Kidney (tissue), 22 donors: ENCODE measurements at places on chromosomes 2 and 18.

GRCh38 chr2:109174626-109175349 lies 45.8 kb downstream of the SH3RF3 start:
- no peak for DNase-seq

GRCh38 chr2:27131429-27131828 lies 3.0 kb downstream of the PREB start:
- no peak for DNase-seq

DNA sequence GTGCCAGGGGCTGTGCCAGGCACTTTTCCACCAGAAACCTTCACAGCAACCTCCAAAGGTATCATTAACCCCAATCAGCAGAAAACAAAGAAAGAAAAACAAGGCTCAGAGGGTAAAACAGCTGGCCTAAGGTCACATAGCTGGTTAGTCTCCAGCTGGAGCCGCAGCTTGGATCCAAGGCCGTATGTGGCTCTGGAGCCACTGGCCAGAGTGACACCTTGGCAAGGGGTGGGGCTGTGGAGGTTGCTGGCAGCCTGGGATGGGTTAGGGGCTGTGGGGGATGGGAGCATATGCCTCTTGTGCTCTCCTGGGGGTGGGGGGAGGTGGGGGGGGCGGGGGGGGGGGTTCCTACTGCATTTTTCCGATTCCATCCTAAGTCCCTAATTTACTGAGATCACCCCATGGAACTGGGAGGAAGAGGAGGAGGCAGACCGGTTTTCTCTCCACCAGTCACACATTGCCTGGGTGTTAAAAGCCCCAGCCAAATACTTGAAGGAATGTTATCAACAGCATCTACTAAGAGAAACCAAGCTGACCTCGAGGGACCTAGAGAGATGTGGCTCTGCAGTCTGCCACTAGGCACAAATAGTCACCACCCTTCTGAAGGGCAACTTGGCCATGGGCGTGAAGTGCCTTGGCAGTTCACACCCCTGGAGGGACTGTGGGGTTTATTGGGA lies 8.0 kb downstream of the HAAO start:
- DNase-seq: no peak

GRCh38 chr2:73032702-73033097 lies 38.8 kb downstream of the SFXN5 start:
- no peak for DNase-seq

DNA sequence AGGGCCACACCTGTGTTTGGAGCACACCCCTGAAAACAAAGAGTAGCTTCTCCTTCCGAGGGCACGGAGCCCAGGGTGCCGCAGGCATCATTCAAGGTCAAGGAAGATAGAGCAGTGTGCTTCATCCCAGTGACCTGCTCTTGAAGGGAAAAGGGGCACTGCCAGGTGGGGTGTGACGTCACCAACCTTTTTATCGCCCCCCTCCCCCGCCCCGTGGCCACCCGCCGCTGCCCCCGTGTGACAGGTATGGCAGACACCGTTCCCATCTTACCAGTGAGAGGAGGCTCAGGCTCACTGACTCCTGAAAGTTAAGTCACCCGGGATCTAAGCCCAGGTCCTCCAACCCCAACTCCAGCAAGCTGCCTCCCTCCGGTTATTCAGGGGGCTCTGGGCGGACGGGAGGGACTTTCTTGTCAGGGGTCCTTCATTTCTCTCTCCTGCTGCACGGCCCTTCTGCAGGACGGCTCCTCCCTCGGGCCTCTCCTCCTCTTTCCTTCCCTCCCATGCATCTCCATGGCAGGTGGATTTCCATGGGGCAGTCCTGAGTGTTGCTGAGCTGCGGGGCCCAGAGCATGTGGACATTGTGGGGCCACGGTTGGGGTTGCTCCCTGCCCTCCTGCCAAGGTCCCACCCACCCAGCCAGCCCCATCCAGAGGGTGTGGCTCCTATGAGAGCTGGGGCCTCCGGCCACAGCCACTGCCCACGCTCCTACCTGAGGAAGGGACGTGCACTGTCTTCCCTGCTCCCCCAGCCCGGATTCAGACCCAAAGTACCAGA lies 114.1 kb upstream of the HDAC4 start:
- no peak for DNase-seq

- DNase-seq: no peak
Observed at GRCh38 chr2:170298115-170298514, 120.2 kb downstream of the MYO3B start.

DNA sequence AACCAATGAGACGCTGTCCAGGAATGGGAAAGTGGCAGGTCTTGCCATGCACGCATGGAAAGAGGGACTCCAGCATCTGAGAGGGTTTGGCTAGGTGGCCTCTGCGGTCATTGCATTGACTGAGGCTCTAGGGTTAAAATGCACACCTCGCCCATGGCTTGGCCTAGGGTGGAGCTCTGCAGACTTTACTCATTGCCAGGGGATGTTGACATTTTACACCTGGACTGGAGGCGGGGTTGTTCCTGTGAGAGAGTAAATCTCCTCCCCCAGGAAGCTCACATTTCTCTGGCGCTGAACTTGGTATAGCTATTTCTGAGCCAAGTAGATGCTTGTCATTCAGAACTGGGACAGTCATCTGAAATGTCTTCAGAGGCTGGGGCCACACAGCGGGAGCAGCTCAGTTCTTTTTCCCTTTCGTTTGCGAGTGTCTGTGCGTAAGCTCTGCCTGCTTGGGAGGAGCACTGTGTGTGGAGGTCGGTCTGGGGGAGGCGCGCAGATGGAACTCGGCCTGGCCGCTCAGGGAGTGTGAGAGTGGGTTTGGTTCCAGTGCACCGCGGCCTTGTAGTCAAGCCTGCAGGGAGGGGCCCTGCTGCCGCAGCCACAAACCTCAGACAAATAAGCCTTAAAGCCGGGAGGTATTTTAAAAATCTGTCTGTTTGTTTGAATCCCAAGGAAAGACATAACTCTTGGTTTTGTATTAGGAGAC lies 76.5 kb downstream of the LPIN1 start:
- peak; percentile 34 for DNase-seq
